ACHN (cell line): ENCODE measurements at places on chromosomes 1 and 21.

- DNase-seq, result no peak
Measured at GRCh38 chr21:31491617-31492016, 147.6 kb upstream of the TIAM1 start.

- no peak for DNase-seq
Measured at GRCh38 chr1:169184812-169185211, 78.3 kb downstream of the ATP1B1 start.

DNA sequence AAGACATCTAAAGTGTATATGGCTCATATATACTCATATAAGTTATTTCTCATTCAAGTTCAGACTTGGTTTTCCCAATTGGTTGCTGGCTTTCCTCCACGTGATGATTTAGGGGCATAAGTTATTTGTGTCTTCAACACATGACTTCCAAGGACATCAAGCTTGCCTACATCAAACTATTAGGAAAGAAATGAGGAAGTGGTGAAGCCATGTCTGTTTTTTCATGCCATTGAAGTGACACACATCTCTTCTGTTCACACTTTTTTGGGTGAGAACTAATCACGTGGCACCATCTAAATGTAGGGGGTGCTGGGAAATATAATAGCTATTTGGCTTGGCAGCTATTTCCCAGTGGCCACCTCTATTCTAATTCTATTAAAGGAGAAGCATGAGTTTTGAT lies 282.1 kb downstream of the OMA1 start:
- DNase-seq, result no peak

DNA sequence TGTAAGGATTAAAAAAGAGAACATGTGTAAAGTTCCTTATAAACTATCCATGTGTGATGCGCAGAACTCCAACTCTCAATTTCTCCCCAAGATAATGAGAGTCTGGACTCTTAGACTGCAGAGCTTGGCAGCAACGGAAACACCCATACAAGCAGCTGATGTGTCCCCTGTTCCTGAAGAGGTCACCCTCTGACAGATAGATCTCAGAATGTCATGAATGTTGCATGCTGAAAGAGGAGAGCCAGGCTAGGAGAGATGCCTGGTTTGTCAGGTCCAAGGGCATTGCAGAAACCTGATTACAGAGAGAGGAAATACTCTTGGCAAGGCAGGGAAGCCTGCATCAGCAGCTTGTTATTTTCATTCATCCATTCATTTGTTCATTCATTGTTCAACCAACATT lies 24.2 kb downstream of the MTARC1 start:
- no peak for DNase-seq

- no peak for DNase-seq
Measured at GRCh38 chr1:84171481-84171880, 27.4 kb downstream of the PRKACB start.
